NCI-H2081 treated with DMSO at 0.1 percent for 48 hours (cell line): ENCODE measurements at places on chromosomes 2 and 18.

DNA sequence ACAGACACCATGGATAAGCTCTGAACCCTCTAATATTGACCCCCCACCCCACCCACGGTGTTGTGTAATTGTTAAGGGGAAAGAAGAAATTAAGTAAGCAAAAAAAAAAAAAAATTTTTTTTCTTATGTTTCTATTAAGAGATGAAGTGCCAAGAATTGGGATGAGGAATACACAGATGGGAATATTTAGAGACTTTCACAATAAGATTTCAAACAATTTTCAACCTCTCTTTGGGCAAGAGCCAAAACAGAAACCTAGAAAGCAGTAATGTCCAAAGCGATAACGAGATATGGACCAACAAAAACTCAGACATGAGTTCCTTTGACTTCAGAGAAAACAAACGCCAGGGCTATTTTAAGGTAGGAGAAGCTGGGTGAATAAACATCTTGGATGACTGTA is 14.4 kb downstream of the PIEZO2 start:
- no peak for DNase-seq

DNA sequence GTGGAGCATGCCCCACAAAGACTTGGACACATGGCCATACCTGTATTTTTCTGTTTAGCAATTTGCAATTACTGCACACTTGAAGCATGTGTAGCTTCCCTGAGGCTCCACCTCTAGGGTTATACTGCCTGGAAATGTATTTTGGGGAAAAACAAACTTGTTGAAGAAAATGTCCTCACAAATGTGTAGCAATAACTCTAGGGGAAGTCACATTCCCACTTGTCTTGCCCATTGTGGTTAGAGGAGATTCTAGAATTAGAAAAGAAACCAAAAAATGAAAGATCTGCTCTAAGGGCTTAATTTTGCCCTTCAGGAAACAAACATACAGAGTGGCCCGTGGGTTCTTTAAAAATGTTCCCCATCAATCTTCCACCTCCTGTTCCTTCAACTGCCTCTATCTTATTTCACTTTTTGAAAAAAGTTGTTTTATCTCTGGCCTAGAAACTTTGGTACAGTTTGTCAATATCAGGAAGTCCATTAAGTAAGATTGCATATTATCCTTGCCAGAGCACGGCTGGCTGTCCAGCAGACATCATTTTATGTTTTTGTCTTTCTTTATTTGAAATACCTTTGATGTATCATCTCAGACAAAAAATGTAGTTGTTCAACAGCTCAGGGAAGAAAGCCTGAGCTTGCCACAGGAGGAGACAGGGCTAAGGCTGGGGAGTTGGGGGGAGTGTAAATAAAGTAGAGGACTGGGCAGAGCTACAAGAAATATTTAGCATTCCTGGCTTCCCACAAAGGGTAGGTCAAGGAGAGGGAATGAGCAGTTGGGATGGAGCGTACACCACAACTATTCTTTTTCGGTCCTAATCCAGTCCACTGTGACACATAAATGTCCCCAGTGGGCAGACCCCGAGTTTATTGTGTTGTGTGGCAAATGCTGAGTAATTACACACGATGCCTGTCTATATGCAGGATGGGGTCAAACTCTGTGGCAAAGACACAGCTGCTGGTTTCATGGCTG is 96.8 kb upstream of the CDC42EP3 start:
- DNase-seq: no peak

- DNase-seq: no peak
Measured at GRCh38 chr2:48287976-48288375, 242.0 kb upstream of the STON1 start.

- DNase-seq: no peak
Measured at GRCh38 chr2:151157000-151157735, 104.5 kb downstream of the RBM43 start.

- no peak for DNase-seq
Measured at GRCh38 chr2:169002161-169002738, 28.9 kb downstream of the ABCB11 start.

DNA sequence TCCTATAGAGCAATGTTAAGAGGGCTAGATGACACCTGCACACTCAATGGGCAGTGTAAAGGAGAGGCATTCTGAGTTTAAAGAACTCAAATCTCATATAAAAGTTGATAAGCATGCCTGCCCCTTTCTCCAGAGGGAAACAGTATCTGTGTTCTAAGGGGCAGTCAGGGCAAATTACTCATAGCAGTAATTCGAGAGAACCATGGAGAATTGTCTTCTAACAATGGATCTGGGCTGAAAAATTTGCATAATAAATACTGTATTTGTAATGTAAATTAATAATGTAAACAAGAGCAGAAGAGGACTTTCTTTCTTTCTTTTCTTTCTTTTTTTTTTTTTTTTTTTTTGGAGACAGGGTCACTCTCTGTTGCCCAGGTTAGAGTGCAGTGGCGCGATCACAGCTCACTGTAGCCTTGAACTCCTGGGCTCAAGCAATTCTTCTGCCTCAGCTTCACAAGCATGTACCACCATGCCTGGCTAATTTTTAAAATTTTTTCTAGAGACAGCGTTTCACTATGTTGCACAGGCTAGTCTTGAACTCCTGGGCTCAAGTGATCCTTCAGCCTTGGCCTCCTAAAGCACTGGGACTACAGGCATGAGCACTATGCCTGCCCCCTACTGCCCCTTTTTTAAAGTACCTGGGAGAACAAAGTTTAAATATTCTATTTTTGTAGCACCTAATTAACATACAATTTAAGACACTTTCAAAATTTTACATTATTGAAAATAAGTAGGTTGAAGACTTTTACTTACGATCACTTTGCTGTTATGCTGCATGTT is 70.6 kb downstream of the OTX1 start:
- DNase-seq: no peak

DNA sequence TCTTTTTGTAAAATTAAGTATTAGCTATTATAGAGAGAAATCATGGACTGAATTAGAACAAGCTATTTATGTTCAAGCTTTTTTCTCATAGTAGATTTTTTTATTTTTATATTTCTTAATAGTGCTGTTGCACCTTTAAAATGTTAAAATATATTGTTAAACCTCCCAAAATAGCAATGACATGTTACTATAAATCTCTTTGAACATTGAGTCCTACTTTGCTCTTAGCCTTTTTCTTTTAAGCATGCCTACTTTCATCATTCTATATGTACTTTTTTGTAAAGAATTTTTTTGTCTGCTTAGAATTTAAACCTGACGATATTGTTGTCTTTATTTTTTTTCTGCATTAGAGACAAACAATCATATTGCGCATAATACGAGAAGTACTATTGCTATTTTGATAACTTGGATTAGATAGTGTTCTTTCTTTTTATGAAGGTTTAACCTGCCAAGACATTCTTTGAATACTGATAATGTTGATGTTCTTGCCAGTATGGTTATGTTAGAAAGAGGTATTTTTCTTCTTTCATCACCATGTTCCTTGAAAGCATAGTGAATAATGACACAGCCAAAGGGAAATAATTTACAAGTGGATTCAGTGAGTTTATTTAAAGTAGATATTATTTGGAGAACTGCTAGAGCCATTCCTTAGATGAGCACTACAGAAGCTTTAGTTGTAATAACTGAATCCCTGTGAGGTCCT is 40.6 kb downstream of the PMS1 start:
- no peak for DNase-seq

DNA sequence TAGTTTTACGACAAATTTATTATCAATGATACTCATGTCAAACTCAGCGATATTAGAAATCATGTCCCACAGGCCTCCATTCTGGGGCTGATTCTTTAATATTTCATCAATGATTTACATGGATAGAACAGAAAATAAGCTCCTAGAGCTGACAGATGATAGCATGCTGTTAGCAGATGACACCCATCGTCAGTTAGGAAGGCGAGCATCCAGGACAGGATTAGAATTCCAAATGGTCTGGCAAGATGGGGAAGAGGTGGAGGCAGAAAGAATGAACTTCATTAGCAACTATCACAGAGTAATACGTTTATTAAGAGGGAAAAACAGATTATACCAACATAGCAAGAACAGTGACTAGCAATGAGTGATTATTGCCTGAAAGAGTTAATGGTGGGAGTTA is 46.2 kb upstream of the ACVR1 start:
- no peak for DNase-seq

GRCh38 chr18:36464126-36464651 is 166.7 kb downstream of the FHOD3 start:
- DNase-seq: no peak
